NCI-H2107 (cell line): ENCODE measurements at places on chromosomes 4 and X.

DNA sequence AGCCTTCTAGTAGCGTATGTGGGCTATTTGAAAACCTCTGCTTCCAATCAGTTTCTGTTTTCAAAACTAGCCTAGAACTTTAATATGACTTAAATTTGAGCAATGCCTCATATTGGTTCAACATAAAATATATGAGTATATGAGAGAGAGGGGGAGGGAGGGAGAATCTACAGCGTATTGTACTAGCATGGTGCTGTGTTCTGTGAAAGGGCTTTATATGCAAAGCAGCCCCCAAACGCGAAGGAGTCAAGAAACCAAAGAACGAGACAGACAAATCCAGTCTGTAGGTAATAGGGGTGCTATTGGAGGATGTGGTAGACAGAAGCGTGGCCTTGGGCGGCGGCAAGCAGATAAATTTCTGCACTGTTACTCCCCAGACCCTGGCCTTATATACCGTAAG is 784 bp upstream of the ANXA5 start:
- no peak for DNase-seq

DNA sequence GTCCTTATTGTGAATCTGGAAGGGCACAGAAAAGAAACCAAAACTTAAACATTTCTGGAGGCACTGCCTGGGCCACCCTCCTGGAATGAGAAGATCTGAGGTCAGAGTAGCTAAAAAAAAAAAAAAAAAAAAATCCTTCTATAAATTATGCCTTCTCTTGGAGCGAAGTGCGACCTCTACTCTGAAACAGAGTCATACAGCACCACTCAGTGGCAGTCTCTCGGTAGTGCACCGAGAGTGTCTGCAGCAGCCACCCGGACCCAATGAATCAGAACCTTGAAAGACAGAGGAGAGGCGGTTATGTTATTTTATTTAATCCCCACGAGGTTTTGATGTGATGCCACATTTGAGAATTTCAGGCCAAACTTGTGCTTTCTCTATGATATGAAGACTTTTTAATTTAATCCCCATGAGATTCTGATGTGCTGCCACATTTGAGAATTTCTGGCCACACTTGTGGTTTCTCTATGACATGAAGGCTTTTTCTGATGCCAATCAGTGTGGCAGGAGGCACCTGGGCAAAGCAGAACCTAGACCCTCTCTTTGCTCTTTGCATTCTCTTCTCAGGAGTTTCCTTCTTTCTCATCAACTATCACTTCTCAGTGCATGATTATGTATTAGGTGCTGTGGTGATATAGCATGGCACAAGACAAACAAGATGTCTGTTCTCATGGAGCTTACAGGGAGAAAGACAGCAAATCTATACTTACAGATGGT is 5.6 kb upstream of the CT47C1 start:
- DNase-seq: peak; percentile 28

GRCh38 chr4:139675651-139676050 is 10.0 kb downstream of the MGST2 start:
- no peak for DNase-seq

DNA sequence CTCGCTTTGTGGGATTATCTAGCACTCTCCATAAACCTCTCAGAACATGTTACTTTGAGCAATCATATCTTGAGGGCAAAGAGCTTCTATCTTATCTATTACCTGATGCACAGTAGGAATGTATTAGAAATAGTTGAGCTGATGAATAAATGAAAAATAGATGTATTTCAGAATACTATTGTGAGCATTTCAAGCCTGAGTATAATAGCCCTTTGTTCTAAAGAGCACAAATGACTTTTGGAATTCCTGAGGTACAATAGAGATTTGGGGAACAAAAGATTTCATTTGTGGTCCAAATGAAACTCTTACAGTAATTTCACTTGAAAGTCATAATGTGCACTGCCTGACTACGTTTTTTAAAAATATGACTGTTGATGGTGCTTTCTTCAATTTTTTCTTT is 159.5 kb downstream of the UGT8 start:
- DNase-seq: no peak

DNA sequence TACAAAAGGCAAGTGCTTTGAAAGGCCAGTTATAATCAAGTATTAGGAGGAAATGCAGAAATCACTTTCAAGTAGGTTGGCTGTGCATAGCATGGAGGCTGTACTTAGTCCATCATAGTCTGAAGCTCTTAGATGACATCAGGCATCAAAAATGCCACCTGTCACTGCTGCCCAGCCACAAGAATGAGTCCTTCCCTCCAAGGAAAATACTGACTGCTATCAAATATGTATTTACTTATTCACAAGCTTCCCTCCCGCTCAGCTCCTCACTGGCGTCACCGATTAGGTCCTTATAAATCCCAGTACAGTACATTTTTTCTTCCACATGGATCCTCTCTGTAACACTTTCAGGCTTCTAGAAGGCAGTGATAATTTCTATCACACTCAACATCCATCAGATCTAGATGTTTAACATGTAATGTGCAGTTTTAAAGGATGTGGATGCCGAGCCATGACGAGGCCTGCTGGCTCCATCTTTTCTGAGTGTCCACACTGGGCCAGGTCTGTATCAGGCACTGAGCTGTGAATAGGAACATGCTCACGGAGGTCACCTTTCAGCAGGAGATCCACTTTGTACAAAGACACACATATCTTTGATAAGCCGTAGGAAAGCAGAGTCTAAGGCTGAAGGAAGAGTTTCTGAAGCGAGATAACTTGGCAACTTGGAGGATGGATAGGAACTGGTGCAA is 121.9 kb downstream of the PALLD start:
- no peak for DNase-seq

DNA sequence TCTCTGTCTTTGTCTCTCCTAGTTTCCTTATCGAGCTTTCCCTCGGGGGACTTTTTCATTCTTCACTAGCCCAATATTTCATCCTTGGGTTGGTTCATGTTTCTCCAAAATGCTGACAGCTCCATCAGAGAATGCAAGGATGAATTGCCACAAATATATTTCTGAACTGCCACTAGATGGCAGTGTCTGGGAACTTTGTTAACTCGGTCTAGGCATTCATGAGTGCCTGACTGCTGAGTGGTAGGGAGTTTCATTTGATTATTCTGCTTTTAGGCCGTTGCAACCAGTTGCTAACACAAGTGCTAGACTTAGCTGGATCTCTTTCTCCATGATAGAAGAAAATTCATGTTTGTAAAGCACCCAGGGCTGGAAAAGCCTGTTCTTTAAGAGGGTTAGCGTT is 73.5 kb upstream of the RAP2C start:
- DNase-seq: no peak

- DNase-seq: no peak
These were observed 117.9 kb upstream of the GPM6A start for GRCh38 chr4:175929932-175930331.

GRCh38 chrX:80423744-80424143 is 3.5 kb downstream of the TENT5D start:
- DNase-seq: no peak

- DNase-seq: no peak
These were observed 19.8 kb upstream of the PLCXD1 start for GRCh38 chrX:261167-261918.

DNA sequence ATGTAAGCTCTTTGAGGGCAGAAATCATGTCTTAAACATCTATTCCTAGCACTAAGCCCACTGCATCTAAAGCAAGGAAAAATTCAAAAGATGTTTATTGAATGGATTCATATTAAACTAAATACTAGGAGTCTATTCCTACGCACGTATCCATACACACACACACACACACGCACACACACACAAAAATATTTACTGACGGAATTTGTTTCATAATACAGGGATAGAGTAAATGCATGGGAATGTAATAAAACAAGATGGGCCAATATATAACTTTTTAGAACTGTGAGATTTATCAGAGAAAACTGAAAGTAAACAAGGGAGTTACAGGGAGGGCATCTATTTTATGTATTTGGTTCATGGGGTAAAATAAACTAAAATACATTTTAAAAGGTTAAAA is 57.6 kb downstream of the WDFY3 start:
- DNase-seq: no peak

- DNase-seq: no peak
These were observed 30.7 kb downstream of the MSN start for GRCh38 chrX:65697915-65698796.

GRCh38 chr4:188993871-188994270 is 854.6 kb downstream of the TRIML1 start:
- no peak for DNase-seq

GRCh38 chr4:10063544-10064300 is 42.4 kb upstream of the SLC2A9 start:
- no peak for DNase-seq
